ENCODE measurements at places on chromosomes 6 and 20.

- DNase-seq: no peak
- H3K27ac ChIP-seq: no peak overlapping the region
- no peaks in the 10 kb centered on the region for H3K27me3 ChIP-seq
Measured at GRCh38 chr20:54023406-54023805, 47.0 kb downstream of the BCAS1 start.

- DNase-seq: no peak
- no peak overlapping the region for H3K27ac ChIP-seq
Measured at GRCh38 chr20:15919118-15919517, 654.1 kb downstream of the KIF16B start.

DNA sequence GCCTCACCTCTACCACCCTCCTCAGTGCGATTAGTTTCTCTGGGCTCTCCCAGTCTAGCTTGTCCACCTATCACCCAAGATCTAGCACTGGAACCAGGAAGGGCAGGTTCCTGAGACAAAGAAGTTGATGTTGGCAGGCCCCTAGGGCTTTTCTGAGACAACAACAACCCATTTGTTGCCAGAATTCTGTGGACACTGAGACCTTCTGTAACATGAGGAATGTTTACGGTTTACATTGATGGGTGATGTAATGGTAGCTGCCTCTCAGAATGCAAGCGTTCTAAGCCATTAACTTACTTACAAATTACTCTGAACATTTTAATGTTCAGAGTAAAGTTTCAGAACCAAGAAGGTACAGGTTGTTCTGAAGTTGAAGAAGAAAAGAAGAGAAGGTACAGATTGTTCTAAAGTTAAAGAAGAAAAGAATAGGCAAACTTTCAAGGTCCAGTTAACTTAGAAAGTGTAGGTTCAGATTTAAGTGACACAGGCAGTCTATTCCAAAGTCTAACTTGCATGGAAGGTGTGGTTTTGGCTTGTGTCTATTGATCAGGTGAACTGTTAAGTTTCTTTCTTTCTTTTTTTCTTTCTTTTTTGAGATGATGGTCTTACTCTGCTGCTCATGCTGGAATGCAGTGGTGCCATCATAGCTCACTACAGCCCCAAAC is 3.7 kb upstream of the MED23 start:
- no peaks in the 10 kb centered on the region for H3K36me3 ChIP-seq
- H3K4me1 ChIP-seq: peaks cover 11% of the 10 kb centered on the region
- H3K27me3 ChIP-seq: no peaks in the 10 kb centered on the region
- H3K27ac ChIP-seq: no peak overlapping the region

DNA sequence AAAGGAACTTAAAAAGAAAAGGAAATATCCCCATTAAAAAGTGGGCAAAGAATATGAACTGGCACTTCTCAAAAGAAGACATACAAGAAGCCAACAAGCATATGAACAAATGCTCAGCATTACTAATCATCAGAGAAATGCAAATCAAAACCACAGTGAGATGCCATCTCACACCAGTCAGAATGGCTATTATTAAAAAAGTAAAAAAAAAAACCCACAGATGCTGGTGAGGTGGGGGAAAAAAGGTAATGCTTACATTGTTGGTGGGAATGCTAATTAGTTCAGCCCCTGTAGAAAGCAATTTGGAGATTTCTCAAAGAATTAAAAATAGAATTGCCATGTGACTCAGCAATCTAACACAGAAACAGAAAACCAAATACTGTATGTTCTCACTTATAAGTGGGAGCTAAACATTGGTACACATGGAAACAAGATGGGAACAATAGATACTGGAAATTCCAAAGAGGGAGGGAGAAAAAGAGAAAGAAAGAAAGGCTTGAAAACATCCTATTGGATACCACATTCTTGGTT is 437.1 kb downstream of the GRIK2 start:
- no peak for DNase-seq
- no peaks in the 10 kb centered on the region for H3K27me3 ChIP-seq
- no peaks in the 10 kb centered on the region for H3K4me1 ChIP-seq
- no peak overlapping the region for H3K4me3 ChIP-seq
- H3K36me3 ChIP-seq: no peaks in the 10 kb centered on the region
- H3K27ac ChIP-seq: no peak overlapping the region

- peaks cover 17% of the 10 kb centered on the region for H3K36me3 ChIP-seq
- DNase-seq: peak; percentile 68
- no peaks in the 10 kb centered on the region for H3K27me3 ChIP-seq
Measured at GRCh38 chr20:36574366-36575135, 1.2 kb downstream of the TGIF2 start.

DNA sequence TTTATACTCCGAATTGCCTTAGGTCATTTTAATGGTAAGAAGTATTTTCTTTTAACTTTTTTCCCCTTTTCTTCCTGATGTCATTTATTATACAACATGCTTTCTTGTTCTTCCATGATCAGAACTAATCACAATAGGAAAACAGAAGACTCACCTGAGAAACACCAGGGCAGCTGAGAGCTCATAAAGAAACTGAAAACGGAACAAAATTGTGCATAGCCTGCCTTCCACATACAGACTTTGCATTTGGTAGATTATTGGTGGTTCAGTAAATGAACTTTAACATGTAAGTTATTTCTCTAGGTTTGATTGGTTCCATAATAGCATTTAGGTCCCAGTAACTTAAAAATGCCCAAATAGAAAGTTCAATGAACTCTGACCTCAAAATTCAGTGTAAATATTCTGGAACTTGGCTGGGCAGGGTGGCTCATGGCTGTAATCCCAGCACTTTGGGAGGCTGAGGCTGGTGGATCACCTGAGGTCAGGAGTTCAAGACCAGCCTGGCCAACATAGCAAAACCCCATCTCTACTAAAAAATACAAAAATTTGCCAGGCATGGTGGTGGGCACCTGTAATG is 161.1 kb upstream of the DTNBP1 start:
- H3K27ac ChIP-seq: no peak overlapping the region
- H3K4me3 ChIP-seq: no peak overlapping the region
- no peaks in the 10 kb centered on the region for H3K36me3 ChIP-seq

- no peak for DNase-seq
- no peaks in the 10 kb centered on the region for H3K4me1 ChIP-seq
- H3K27ac ChIP-seq: no peak overlapping the region
- H3K36me3 ChIP-seq: no peaks in the 10 kb centered on the region
Measured at GRCh38 chr6:167648501-167649278, 178.0 kb upstream of the AFDN start.

- H3K27me3 ChIP-seq: no peaks in the 10 kb centered on the region
- no peak overlapping the region for H3K27ac ChIP-seq
- no peak overlapping the region for H3K4me3 ChIP-seq
Measured at GRCh38 chr20:8154638-8155037, 22.6 kb downstream of the PLCB1 start.

GRCh38 chr20:44618318-44618731 is 33.2 kb downstream of the ADA start:
- no peaks in the 10 kb centered on the region for H3K27me3 ChIP-seq
- H3K4me3 ChIP-seq: no peak overlapping the region
- peak overlapping the region; percentile 59 for H3K27ac ChIP-seq
- H3K4me1 ChIP-seq: peaks cover 9% of the 10 kb centered on the region
- DNase-seq: peak; percentile 36

GRCh38 chr6:154909821-154910220 is 85.3 kb upstream of the TIAM2 start:
- no peaks in the 10 kb centered on the region for H3K4me1 ChIP-seq
- no peak overlapping the region for H3K27ac ChIP-seq
- H3K36me3 ChIP-seq: no peaks in the 10 kb centered on the region
- no peaks in the 10 kb centered on the region for H3K27me3 ChIP-seq
- H3K4me3 ChIP-seq: no peak overlapping the region

DNA sequence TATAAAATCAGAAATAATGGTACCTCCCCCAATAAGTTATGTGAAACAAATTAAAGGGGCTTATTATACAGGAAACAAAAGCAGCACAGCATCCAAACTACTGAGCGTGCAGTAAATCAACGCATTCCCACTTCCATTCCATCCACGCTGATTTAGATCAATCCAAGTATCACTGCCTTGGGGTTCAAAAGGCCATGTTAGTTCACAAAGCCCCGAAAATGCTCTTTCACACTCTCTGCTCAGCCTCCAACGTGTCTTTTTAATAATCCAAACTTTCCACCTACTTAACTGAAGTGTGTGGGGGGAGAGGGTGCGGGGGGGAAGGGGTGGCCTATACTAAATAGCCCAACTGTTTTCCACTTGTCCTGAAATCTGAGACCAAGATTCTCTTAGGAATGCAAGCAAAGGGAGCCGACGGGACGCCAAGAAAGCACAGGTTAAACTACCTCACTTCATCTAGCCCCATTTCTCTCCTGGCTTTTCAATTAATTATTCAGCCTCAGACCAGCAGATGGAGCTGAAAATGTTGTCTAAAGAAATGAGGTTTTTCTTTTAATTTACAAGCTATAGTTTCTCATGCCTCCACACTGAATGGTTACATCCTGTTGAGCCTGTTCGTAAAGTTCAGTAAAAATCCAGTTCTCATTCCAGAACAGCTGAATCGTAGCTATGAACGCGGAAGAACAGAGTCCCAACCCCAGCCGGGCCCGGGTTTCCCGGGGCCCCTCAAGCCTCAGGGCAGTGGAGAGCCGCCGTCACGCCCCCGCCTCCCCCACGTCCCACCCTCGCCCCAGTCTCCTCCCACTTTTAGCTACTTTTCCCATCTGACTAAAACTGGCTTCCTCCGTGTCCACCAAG is 1.0 kb upstream of the NXT1 start:
- peak overlapping the region; percentile 99 for H3K27ac ChIP-seq
- peaks cover 15% of the 10 kb centered on the region for H3K36me3 ChIP-seq
- H3K27me3 ChIP-seq: no peaks in the 10 kb centered on the region

- no peak overlapping the region for H3K4me3 ChIP-seq
- peaks cover 4% of the 10 kb centered on the region for H3K4me1 ChIP-seq
- no peak overlapping the region for H3K27ac ChIP-seq
Measured at GRCh38 chr6:34232901-34233300, 3.8 kb upstream of the HMGA1 start.

DNA sequence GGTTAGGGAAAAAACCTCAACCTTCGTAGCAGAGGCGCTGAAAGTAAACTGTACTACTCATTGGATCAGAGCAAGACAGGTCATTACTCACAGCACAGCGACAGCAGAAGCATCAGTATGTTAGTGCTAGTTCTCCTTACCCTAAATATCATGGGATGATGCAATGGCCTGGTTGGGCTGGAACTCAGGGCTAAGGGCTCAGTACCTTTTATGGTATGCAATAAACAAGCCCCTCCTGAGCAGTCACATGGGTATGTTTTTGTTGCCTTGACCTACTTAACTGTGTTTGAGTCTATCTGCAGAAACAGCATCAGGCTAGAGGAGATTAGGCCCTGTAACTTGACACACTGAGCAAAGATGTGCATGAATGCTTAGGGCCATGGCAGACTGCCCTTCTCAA is 369.4 kb upstream of the IMPG1 start:
- H3K4me3 ChIP-seq: no peak overlapping the region
- H3K4me1 ChIP-seq: no peaks in the 10 kb centered on the region
- H3K27ac ChIP-seq: no peak overlapping the region

GRCh38 chr6:3417473-3417872 is 39.4 kb downstream of the SLC22A23 start:
- H3K27me3 ChIP-seq: no peaks in the 10 kb centered on the region
- H3K4me1 ChIP-seq: peaks cover 11% of the 10 kb centered on the region
- H3K36me3 ChIP-seq: peaks cover 4% of the 10 kb centered on the region
- no peak overlapping the region for H3K27ac ChIP-seq
- DNase-seq: no peak
- H3K4me3 ChIP-seq: no peak overlapping the region

DNA sequence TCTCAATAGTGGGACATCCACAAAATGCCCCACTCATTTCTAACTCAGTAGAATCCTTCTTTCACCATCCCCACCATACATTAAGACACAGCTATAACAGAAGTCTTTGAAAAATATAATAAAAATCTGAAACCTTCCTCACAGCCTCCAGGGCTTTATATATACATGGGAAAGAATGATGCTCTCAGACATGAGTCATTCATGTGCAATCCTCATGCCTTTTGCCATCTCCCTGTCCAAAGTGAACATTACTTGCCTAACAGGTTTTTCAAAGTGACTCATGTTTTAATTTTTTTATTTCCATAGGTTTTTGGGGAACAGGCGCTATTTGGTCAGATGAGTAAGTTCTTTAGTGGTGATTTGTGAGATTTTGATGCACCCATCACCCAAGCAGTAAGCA is 162.7 kb downstream of the RALGAPA2 start:
- H3K4me3 ChIP-seq: no peak overlapping the region
- no peaks in the 10 kb centered on the region for H3K36me3 ChIP-seq
- no peak overlapping the region for H3K27ac ChIP-seq
- no peak for DNase-seq
- H3K27me3 ChIP-seq: no peaks in the 10 kb centered on the region
- peaks cover 5% of the 10 kb centered on the region for H3K4me1 ChIP-seq

DNA sequence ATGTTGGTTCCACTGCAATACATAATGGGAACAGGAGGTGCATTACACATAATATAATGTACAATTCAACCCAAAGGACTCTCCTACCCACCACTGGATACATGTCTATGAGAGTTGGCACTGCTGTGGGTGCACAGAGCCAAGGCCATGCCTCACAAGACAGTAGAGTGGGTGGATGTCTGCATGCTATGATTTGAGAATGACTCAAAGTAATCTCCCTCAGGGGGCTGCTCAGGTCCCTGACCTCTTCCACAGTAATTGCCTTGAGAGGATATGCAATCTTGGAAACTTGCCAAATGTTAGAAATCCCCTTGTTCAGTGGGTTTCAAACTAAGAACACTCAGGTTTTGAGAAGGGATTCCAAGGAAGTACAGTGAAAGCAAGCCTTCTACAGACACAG is 79.0 kb downstream of the ANKEF1 start:
- H3K27ac ChIP-seq: no peak overlapping the region
- DNase-seq: no peak
- H3K36me3 ChIP-seq: no peaks in the 10 kb centered on the region

DNA sequence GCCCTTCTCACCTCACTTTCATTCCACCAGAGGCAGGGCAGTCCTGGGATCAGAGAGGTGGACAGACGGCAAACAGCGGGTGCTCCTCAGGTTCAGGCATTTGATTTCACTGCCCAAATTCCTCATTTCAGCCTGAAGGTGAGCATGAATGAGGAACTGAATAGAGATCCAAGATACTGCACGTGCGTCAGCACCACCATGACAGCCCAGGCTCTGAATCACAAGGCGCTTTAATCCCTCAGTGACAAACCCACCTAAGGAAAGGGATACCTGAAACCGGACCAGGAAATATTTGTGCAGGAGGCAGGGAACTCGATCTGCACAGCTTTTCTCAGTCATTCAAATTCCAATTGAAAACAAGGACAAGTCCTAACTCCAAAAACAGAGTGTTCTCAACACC is 174.8 kb upstream of the HEY2 start:
- no peak overlapping the region for H3K4me3 ChIP-seq
- no peak overlapping the region for H3K27ac ChIP-seq
- no peaks in the 10 kb centered on the region for H3K36me3 ChIP-seq

Measured in naive thymus-derived CD4-positive, alpha-beta T cell (primary cell).